ENCODE measurements at places on chromosomes 5 and 9. TPM values are rescaled to one million over a fixed set of nuclear protein-coding genes. Genes with fewer than 3 reads are reported as not detected.

Gene SLC25A2
- 1.3 TPM for total RNA-seq

Gene ARID3C
- not detected for total RNA-seq

Gene TMC1
- not detected for total RNA-seq

Gene TSSK1B
- total RNA-seq = not detected

Gene CTNND2
- total RNA-seq = not detected
